Hepatocyte (in vitro differentiated cells): ENCODE measurements at places on chromosomes 3 and 15. TPM values are rescaled to one million over a fixed set of nuclear protein-coding genes. Genes with fewer than 3 reads are reported as not detected.

Gene GNB4
- polyA plus RNA-seq, result 8.5 and 9.0 TPM in 2 replicates

- DNase-seq, result no peak
Measured at GRCh38 chr3:195162816-195163215, 108.1 kb downstream of the XXYLT1 start.

GRCh38 chr3:167587651-167588050 is 66.1 kb downstream of the WDR49 start:
- DNase-seq, result no peak

- DNase-seq, result no peak
Measured at GRCh38 chr3:48408823-48409281, 21.0 kb downstream of the PLXNB1 start.

GRCh38 chr15:56736308-56736707 is 3.0 kb upstream of the ZNF280D start:
- DNase-seq, result no peak
